NCI-H1930 (cell line): ENCODE measurements at places on chromosomes 4 and X.

GRCh38 chr4:123893011-123893981 lies 496.7 kb downstream of the SPRY1 start:
- DNase-seq = no peak

DNA sequence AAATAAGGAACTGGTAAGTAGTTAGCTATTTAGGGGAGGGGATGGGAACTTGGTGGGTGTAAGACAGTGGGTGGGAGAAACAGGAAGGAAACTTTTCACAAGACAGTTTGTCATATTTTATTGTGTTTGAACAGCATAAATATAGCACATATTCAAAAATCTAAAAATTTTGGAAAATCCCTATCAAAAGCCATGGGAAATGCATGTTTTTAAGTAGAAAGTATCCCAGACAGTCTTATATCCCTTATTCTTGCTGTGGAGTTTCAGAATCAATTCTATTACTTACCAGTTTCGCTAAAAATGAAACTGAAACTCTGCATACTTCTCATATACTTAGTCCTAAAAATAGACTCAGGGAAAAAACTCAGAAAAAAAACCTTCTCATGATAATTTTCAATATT lies 22.3 kb upstream of the RASGEF1B start:
- no peak for DNase-seq

GRCh38 chr4:68462691-68463090 lies 15.4 kb downstream of the TMPRSS11E start:
- DNase-seq = no peak

GRCh38 chr4:15116509-15117079 lies 114.3 kb downstream of the CPEB2 start:
- DNase-seq = no peak

DNA sequence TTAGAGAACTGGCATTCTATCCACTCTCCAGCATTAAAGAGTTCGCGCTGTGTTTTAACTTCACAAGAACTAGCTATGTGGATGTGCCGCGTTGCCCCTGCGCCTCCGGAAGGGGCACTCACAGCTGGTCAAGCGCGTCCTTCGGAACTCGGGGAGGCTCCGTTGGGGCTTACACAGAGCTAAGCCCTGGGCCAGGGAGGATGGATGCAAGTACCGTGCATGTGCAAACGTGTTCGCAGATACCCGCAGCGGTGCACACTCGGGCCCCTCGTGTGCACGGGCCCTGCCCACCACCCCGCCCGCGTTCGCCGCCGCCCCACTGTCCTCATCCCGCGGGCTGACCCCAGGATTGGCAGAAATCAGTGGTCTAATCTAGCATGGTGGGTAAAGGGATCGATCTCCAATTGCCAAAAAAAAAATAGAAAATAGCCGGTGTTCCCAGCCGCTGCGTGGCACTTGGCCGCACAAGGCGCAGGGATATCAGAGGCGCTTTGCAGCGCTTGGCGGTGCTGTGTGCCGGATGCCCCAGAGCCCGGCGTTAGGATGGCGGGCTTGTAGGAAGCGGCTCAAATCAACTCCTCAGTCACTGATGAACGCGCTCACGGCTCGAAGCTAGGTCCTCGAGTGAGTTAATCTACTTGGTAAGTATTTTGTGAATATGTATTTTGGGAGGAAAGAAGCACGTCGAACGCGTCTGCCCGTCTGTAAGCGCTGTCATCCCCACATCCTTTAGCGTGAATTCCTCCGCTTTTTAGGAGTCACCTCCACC lies 989 bp upstream of the PCDH10 start:
- DNase-seq = peak; percentile 28

GRCh38 chrX:16785247-16786138 lies 773 bp upstream of the TXLNG start:
- DNase-seq = no peak

GRCh38 chr4:41044165-41044564 lies 170.2 kb downstream of the APBB2 start:
- no peak for DNase-seq

GRCh38 chrX:111180750-111181240 lies 84.8 kb downstream of the PAK3 start:
- DNase-seq = peak; percentile 25

DNA sequence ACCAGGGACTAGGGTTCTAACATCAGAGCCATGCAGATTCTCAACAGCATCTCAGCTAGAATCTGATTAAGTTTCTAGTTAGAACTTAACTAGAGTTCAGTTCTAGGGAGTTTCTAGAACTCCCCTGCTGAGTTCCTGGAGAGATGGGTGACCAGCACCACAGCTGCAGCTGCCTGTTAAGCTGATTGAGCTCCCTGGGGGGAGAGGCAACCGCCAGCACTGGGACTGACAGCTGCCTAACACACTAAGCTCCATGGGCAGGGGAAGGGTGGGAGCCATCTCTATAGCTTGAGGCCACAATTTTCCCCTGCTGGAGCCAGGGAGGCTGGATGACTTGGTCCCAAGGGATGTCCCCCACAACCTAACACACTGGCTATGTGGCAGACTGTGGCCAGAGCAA lies 84.2 kb downstream of the CHIC1 start:
- no peak for DNase-seq
